ENCODE measurements at places on chromosomes 16 and 17. TPM values are rescaled to one million over a fixed set of nuclear protein-coding genes. Genes with fewer than 3 reads are reported as not detected.

The TBX4 gene
- not detected for polyA plus RNA-seq

The TBC1D3C gene
- not detected for polyA plus RNA-seq

The IL17C gene
- not detected for polyA plus RNA-seq

The ZP2 gene
- polyA plus RNA-seq: not detected

The TNFRSF17 gene
- polyA plus RNA-seq: not detected

The DLX4 gene
- polyA plus RNA-seq: 0.50 TPM

The CD300LB gene
- not detected for polyA plus RNA-seq

The RNF157 gene
- 3.8 TPM for polyA plus RNA-seq

All from aorta (tissue), 5 donors.